ENCODE measurements at places on chromosomes 5 and 9.

- DNase-seq = no peak
Measured at GRCh38 chr5:131628990-131629389, 6.0 kb downstream of the RAPGEF6 start.

GRCh38 chr5:83559118-83559785 is 87.7 kb downstream of the VCAN start:
- no peak for DNase-seq

DNA sequence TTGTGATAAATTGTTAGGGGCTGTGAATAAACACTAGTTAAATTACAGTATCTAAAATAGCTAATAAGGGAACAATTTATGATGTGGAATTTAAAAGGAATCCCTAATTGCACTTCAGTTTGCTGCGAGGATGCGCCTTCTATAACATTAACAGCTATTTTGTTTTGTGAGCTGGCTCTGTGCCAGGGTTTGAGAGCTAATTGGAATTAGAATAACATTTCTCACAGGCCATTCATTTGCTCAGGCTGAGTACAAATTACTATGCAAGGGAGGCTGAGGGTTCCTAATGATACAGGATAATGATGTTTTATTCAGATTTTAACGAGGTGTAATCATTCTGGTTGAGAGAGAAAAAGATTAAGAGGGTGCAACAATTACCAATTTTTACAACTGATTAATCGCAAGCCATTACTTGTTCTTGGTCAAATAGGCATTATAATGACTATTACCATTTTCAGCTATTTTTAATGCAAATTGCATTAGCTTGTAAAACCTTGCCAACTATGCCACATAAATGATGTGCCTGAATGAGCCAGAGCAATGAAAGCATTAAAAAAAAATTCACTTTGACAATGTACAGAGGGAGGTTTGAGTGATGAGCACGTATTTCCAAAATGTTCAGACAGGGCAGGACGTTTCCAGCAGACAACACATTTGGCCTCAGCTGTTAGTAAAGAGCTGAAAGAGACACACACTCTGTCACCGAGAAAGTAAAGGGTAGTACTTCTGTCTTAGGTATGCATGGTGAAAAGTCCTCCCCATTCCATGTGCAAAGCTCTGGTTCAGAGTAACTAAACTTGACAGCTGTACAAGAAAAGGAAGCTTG is 576.5 kb downstream of the TLE1 start:
- no peak for DNase-seq

- DNase-seq = no peak
Measured at GRCh38 chr9:133759146-133759900, 21.2 kb upstream of the SARDH start.

DNA sequence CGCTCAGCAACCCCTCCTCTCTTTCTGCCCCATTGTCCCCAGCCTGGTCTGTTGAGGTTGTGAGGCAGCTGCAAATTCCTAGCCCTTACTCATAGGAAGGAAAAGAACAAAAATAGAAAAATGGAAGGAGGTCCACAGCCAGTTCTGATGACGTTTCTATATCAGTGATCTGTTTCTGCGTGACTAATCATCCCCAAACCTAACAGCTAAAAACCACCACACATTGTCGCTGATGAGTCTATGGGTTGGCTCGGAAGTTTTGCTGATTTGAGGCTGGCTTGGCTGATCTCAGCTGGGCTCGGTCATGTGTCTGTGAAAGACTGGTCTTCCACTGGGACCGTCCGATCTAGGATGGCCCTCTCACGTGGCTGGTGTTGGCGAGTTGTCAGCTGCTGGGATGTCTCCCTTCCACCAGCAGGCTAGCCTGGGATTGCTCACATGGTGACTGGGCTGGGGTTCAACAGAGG is 200.6 kb upstream of the ZNF618 start:
- peak; percentile 89 for DNase-seq

GRCh38 chr5:101520417-101520816 is 617.3 kb upstream of the ST8SIA4 start:
- DNase-seq = no peak

GRCh38 chr9:6757132-6757455 is 679 bp upstream of the KDM4C start:
- DNase-seq = no peak

DNA sequence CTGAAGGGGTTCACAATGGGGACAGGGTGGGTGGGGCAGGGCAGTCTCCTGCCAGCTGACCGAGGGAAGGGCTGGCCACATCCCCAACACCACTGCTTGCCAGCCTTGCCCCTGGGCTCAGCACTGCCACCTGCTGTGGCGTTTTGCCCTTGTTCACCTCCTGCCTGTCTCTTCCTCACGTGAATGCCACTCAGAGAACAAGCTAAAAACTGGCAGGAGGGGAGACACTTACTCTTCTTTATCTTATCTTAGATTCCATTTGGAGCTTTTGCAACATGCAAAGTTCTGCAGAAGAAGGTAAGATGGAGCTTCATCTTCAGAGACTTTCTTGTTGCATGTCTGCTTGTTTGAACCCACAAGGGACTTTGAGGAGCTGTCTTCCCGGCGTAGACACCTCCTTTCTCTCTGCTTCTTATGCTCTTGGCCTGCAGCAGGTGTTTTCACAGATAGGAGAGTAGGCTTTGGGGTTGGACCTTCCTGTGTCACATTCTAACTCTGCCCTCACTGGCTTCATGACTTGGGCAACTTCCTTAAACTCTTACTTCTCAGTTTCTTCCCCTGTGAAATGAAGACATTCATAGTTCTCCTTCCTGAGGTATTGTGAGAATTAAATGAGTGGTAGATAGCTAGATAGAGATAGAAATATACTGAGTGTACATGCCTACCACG is 4.1 kb downstream of the LRSAM1 start:
- DNase-seq = no peak

DNA sequence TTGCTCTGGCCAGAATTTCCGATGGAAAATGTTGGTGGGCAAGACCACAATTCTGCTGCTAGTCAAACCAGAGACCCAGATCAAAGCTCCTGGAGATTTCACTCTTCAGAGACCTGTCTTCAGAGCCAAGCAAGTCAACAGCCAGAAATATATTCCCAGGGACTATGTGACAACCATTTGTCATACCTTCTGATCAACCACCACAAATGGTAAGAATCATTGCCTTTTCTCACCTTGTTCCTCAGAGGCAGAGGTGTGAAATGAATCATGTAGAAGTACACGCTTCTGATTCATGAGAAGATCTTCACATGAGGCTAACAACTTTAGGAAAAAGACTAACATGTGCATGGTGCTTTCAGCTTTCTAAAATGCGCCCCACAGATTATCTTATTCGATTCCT is 53.5 kb downstream of the SUSD1 start:
- DNase-seq = no peak

- no peak for DNase-seq
Measured at GRCh38 chr9:86821006-86821845, 126.1 kb downstream of the GAS1 start.

DNA sequence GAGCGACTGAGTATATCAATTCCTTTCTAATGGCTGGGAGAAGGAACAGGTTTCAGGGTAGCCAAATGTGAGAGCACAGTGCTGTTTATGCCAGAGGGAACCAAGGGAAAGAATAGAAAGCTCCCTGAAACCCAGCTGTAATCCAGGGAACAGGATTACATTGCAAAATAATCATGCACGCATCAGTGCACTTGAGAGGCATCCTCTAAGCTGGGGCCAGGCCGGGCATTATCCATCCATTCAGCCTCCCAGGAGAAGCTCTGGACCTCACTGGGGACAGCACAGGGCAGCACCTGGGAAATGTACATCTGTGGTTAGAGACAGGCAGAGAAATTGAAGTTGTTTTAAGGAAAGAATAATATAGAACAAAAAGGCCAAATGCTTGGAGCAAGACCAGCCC is 72.7 kb downstream of the MTRR start:
- DNase-seq = no peak

DNA sequence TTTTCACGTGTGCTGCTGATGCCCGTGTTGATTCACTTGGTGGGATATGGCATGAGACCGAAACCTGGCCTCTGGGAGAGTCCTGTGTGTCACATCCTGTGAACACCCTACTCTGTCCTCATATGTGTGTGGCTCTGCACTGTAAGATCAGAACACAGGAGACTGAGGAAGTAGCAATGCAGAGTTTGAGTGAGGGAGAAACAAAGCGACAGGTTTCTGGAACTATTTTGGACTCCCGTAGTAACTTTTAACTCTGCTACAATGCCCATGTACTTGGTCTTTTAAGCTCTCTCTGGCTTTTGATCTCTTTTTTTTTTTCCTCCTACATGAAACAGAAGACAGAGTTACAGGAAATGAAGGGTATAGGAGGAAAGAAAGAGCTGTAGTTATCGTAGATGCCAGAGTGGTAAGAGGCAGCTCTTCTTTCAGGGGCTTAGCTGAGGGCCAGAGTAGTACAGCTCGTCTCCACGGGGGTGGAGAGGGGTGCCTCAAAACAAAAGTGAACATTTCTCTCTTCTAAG is 26.6 kb downstream of the GRAMD2B start:
- DNase-seq = no peak

- DNase-seq = no peak
Measured at GRCh38 chr5:77087484-77088261, 588 bp upstream of the ZBED3 start.

DNA sequence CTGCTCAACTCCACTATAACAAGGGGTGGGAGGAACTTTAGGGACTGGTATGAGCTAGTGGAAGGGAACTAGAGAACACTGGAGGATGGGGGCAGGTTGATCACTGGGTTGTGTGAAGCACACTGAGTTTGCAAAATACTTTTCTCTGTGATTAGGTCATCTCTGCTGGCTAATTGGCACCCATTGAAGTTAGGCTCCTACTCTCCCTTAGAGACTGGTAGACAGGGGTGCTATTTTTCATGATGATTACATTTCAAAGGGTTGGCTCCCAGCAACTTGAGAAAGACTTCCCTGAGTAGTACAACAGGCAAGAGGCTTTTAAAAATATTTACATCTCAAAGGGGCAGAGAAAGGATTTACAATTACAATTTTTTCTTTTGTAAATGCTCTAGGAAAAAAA is 50.4 kb upstream of the MTAP start:
- no peak for DNase-seq

Measured in AG09309 (cell line).